ENCODE measurements at places on chromosomes 3 and 15.

DNA sequence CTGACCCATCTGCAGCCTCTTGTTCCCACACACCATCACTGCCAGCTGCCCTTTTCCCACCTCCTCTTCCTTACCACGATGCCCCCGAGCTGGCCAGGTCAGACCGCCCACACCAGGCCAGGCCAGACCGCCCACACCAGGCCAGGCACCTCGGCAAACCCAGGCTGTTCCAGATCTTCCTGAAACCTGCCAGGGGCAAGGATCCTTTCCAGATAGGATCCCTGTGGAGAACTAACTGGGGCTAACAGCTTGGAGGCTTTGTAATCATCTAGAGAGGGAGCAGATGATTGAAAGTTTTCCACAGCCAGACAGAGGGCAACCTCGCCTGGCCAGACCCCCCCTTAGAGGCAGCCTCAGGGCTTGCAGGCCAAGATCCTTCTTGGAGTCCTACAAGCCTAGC lies 287.3 kb upstream of the TLE3 start:
- DNase-seq: no peak

- DNase-seq: peak; percentile 61
Measured at GRCh38 chr3:48405343-48405881, 24.5 kb downstream of the PLXNB1 start.

GRCh38 chr3:87109465-87109864 lies 117.6 kb upstream of the CHMP2B start:
- no peak for DNase-seq

- no peak for DNase-seq
Measured at GRCh38 chr3:18297126-18297525, 128.0 kb downstream of the SATB1 start.

GRCh38 chr3:127124120-127124519 lies 68.8 kb upstream of the PRR23E start:
- no peak for DNase-seq

DNA sequence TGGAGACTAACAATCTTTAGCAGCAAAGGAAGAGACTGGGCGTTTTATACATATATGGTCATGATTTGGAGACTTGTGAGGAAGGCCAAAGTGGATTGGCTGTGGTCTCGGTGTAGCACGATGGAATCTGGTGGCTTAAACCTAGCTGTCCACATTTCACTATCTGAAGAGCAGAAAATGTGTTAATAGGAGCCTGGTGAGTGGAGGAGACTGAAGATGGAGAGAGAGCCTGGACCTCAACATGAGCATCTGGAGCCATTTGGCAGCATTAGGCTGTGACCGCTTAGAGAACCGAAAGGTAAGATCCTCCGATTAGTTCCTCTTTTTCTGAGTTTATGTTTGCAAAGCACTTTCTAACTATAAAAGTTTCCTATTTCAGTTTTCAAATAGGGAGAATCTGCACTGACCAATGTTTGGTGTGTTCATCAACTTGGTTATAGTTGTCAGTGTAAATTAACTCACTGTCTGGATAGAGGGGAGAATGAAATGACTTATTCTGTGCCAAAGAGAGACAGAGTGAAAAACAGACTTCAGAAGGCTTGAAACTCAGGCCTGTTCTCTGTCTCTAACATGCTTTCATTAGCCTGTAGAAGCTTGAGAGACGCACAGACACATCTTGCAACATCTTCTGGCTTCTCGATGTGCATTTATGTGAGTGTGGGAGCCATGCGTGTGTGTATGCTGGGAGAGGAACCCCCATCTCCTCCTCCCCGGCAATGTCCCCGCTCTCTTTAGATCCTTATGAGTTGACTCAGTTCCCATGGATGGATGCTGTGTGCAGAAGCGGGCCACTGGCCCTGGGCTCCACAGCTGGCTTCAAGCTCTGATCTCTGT lies 244.7 kb upstream of the TBL1XR1 start:
- DNase-seq: no peak

GRCh38 chr3:23592961-23593931 lies 212.5 kb upstream of the UBE2E1 start:
- DNase-seq: no peak

DNA sequence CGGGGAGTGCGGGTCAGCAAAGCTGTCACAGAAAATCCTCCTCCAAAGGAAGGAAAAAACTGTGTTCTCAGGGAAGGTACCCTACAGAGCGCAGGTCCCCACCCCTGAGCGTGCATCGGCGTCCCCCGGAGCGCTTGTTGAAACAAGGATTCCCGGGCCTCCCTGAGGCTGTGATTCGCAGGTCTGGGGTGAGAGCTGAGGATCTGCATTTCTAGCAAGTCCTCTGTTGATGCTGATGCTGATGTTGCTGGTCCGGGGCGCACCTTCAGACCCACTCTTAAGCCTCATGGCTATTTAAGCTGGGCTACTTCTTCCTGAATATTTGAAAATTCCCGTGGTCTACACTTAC lies 226.2 kb upstream of the IGF1R start:
- DNase-seq: no peak

DNA sequence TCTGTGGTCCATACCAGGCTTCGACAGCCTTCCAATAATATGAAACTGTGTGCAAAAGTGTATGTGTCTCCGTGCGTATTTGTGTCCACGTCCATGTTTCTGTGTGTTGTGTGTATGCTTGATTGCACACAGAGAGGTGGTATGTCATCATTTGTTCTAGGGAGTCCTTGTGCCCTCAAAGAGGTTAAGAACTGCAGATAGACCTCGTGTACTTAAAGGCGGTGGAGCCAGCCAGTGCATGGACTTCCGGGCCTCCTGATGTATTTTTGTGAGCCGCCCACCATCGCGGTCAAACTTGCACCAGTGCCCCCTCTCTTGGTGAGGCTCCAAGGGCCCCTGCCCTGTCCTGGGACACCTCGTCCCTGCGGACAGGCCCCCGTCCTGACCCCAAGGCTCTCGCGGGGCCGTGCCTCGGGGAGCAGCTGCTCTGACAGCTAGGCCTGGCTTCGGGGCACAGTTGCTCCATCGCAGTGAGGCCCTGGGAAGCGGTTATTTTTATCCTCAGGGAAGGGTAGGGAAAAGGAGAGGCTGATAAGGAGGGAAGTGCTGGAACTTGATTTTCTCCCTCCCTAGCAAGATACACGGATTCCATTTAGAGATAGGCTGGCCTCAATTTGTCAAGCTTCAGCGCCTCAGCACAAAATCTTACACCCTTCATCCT lies 1.2 kb upstream of the RYK start:
- no peak for DNase-seq

- peak; percentile 84 for DNase-seq
Measured at GRCh38 chr3:45105855-45106671, 40.1 kb downstream of the CDCP1 start.

GRCh38 chr15:33968821-33969220 lies 524 bp downstream of the CHRM5 start:
- DNase-seq: no peak

- no peak for DNase-seq
Measured at GRCh38 chr3:171542976-171543375, 82.8 kb upstream of the TNIK start.
